ENCODE measurements at places on chromosomes 2 and 18.

GRCh38 chr2:101524806-101525430 is 50.0 kb upstream of the RFX8 start:
- no peak for DNase-seq

DNA sequence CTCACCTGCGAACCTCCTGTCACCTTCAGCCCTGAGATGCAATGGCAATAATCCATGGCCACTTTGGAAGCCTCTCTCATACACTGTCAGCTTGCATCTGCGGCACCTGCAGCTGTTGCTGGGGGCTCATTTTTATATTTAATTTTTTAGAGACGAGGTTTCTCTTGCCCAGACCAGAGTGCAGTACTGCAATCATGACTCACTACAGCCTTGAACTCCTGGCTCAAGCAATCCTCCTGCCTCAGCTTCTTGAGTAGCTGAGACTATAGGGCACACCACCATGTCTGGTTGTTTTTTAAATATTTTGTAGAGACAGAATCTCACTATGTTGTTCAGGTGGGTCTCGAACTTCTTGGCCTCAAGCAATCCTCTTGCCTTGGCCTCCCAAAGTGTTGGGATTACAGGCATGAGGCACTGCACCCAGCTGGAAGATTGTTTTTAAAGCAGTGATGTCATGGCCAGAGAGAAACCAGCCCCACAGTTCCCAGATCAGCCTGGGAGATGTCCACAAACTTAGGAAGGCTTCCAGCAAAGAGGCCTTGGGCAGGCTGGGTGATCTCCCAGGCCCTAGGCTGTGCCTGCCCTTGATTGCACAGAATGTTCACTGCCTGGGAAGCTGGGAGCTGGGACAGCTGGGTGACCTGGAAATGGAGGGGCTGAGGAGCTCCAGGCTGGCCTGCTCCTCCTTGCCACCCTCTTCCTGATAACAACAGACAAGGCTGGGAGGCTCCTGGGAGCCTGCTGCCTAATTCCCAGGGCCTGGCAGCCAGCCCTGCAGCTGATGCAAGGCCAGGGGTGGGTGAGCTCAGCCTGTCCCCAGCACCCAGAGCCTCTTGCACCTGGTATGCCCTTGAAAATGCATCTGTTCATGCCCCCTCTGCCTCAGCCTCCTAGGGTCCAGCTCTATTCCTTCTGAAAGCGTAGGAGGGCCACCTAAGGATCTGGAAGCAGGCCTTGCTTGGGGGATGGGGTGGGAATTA is 27.1 kb downstream of the SH2D6 start:
- no peak for DNase-seq

- DNase-seq, result no peak
Measured at GRCh38 chr2:65320042-65320725, 92.6 kb downstream of the ACTR2 start.

GRCh38 chr2:69785358-69785757 is 43.4 kb downstream of the ANXA4 start:
- DNase-seq, result no peak

DNA sequence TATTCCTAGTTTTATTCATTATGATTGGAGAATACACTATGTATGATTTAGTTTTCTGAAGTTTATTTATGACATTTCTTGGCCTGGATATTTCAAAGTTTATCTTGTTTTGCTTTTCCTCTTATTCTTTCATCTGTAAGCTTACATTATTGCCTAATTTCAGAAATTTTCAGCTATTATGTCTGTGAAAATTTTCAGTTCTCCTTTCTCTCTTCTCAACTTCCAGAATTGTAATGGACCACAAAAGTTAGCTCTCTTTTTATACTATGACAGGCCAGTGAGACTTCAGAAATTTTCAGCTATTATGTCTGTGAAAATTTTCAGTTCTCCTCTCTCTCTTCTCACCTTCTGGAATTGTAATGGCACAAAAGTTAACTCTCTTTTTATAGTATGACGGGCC is 97.2 kb upstream of the SCN7A start:
- no peak for DNase-seq

GRCh38 chr2:186170693-186171092 is 315.4 kb upstream of the ZC3H15 start:
- DNase-seq, result no peak

GRCh38 chr2:207164006-207164831 is 1.5 kb downstream of the KLF7 start:
- peak; percentile 46 for DNase-seq

GRCh38 chr2:46679761-46680160 is 200.4 kb downstream of the TMEM247 start:
- DNase-seq, result no peak

GRCh38 chr2:150609831-150610582 is 122.5 kb upstream of the RND3 start:
- DNase-seq, result no peak

GRCh38 chr18:32907311-32907585 is 134.4 kb upstream of the KLHL14 start:
- no peak for DNase-seq

- DNase-seq, result peak; percentile 11
Measured at GRCh38 chr2:239182981-239183791, 217.6 kb downstream of the HDAC4 start.

GRCh38 chr2:223081789-223082188 is 29.8 kb downstream of the KCNE4 start:
- no peak for DNase-seq

DNA sequence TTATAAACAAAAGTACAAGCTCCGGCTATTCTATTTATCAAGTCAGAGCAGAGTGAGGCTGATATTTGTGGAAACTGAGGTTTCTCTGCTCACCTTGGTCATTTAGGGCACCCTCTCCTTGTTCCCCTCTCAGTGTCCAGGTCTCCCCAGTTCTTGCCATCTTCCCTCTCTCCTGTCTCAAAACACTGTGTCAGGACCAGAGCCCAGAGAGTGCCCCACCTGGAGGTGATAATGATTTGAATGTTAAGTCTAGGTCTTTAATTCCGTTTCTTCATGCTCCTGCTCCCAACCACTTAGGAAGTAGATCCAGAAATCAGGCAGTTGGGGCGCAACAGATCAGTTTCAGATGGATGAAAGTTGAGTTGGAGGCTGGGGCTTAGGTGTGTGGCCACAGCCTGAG is 9.2 kb upstream of the ADCY3 start:
- no peak for DNase-seq

GRCh38 chr2:197281421-197281820 is 29.2 kb downstream of the ANKRD44 start:
- DNase-seq, result no peak

- DNase-seq, result no peak
Measured at GRCh38 chr2:47907039-47907781, 912 bp upstream of the FBXO11 start.

GRCh38 chr18:55322178-55322735 is 265.7 kb downstream of the TCF4 start:
- peak; percentile 71 for DNase-seq

- DNase-seq, result no peak
Measured at GRCh38 chr2:218471982-218472381, 53.1 kb downstream of the VIL1 start.

DNA sequence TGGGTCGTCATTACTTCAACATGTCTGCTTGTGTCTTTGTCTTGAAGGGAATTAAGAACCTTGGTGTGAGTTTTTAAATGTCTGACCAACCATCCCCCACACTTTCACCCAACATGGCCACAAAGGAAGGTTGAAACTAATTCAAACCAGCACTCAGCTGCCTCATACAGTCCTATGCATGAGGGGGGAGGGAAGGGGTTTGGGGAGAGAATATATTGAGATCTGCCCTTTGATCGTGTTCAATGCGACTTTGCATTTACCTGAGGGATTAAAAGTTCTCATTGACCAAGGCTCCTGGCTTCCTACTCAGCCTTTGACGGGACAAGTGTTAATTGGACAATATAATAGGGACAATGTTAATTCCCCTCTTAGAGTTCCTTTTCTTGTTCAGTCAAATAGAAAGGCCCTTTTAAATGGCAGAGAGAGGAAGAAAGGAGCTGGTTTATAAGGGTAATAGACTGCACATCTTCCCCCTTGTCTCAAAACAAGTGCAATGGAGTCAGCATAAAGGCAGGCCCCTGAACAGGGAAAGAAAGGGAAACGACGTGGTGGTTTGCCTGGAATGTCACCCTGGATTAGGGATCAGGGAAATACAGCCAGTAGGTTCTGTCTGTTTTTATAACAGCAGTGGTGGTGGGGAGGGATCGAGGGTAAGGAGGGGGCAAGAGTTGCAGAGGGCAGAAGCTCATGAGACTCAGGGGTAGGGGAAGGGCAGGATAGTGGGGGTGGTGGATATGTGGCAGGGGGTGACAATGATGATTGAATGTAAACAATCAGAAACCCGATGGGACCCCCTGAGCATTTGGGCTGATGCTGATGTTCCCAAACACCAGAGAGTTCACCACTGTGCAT is 198.7 kb downstream of the MYCN start:
- DNase-seq, result no peak

DNA sequence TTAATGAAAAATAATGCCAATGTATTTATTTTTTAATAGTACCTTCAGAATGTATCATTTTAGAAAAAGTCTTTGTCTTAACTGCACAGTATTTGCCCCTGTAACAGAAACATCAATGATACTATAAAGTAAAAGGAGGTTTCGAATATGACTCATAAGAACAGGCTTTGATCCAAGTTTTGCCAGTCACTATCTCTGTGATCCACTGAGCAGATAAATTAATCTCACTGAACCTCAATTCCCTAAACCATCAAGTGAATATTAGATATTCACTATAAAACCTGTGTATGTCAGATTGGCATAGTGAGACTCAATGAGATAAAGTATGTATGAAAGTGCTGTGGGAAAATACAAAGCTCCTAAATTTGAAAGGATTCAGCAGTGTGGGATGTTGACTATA is 292.1 kb downstream of the EXOC6B start:
- no peak for DNase-seq

- DNase-seq, result no peak
Measured at GRCh38 chr2:8053216-8053615, 628.6 kb upstream of the ID2 start.

DNA sequence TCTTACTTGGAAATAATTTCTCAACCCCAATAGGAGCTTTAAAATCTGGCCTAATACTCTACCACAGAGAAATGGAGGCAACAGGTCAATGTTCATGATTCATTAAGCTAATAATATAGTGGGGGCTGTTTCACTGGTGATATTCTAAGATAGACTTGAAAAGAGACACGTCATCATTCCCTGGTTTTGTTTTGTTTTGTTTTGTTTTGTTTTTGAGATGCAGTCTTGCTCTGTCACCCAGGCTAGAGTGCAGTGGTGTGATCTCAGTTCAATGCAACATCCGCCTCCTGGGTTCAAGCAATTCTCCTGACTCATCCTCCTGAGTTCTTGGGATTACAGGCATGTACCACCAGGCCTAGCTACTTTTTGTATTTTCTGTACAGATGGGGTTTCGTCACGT is 37.5 kb upstream of the SOS1 start:
- DNase-seq, result no peak

DNA sequence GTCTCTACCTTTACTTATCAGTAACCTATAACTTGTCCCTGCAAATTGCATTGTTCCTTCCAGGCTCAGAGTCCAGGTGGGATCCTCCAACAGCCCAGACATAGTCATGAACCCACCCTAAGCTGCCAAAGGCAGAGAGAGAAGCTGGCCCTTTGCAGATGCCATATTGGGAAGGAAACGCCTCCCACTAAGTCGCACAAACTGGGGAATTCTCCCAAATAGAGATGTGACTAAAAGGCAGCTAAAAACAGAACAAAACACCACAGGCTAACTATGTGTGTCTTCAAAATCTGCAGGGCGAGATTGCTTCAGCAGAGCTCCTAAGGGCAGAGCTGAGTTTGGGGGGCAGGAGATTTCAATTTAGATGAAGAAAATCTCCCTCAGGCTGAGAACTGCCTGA is 38.5 kb upstream of the SIGLEC15 start:
- DNase-seq, result no peak

DNA sequence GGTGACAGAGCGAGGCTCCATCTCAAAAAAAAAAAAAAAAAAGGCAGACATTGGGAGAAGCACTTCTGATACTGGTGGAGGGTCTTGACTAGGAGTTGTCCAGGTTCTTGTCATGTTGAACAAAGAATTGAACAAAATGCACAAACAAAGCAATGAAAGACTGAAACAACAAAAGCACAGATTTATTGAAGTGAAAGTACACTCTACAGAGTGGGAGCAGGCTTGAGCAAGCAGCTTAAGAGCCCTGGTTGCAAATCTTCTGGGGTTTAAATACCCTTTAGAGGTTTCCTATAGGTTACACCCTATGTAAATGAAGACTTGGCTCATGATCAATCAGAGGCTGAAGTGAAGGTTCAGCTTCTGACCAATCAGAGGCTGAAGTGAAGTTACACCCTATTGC is 6.4 kb upstream of the SS18 start:
- no peak for DNase-seq

DNA sequence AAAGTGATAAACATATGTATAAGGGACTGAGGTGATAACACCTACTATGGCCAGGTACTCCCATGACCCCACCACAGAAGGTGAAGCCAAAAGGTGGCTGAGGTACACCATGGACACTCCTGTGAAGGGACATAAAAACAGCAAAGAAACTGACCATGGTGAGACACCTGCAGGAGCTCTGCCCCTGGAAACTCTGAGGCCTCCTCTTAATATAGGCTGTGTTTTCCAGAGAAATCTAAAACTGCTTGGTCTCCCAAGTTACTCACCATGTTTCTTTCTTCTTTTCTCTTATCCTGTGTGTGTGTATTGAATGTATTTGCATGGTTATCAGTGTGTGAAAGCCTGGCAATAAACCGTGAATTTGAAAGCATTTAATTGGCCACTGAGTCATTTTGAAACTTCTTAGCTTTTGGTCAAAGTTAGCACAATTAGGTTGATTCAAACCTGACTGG is 739.3 kb upstream of the GCFC2 start:
- no peak for DNase-seq

- no peak for DNase-seq
Measured at GRCh38 chr2:45699032-45699658, 47.7 kb downstream of the PRKCE start.

- no peak for DNase-seq
Measured at GRCh38 chr18:70132999-70133398, 72.5 kb downstream of the RTTN start.

DNA sequence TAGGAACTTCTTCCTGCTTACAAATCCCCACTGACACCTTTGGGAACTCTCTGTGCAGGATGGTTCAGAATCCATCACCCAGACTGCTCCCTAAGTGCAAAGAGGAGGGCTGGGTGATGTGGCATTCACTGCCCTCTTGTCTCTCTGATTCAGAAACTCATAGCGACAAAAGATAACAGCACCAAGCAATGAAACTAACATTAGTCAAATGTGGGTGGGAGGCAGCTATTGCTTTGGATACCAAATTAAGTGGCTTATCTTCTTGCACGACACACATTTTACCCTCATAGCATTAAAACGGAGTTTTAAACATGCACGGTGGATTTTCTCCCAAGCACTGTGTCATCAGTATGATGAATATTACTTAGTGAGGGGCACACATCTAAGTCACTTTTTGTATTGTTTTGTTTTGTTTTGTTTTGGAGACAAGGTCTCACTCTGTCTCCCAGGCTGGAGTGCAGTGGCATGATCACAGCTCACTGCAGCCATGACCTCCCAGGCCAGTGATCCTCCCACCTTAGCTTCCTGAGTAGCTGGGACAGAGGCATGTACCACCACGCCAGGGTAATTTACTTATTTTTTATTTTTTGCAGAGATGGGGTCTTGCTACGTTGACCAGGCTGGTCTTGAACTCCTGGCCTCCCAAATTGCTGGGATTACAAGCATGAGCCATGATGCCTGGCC is 40.9 kb upstream of the NEB start:
- DNase-seq, result no peak

- no peak for DNase-seq
Measured at GRCh38 chr2:54428108-54428831, 27.9 kb upstream of the SPTBN1 start.

- no peak for DNase-seq
Measured at GRCh38 chr18:56298935-56299334, 339.5 kb downstream of the TXNL1 start.

GRCh38 chr2:179991344-179991743 is 15.8 kb downstream of the CWC22 start:
- DNase-seq, result no peak
